Epithelial cell of esophagus (primary cell): ENCODE measurements at places on chromosomes 7 and 10.
A peak's percentile ranks its signal among the peaks of the same experiment; 100 is the strongest.

- no peak for DNase-seq
Observed at GRCh38 chr7:43768201-43768886, 9.9 kb downstream of the BLVRA start.

GRCh38 chr7:47535035-47535703 lies 46.7 kb downstream of the TNS3 start:
- DNase-seq = no peak

GRCh38 chr10:43203448-43204041 lies 63.3 kb downstream of the RASGEF1A start:
- peak; percentile 51 for DNase-seq

GRCh38 chr7:145692237-145692950 lies 424.2 kb upstream of the CNTNAP2 start:
- peak; percentile 20 for DNase-seq

GRCh38 chr10:34655286-34656170 lies 159.6 kb downstream of the PARD3 start:
- DNase-seq = peak; percentile 79

- DNase-seq = no peak
Observed at GRCh38 chr7:2970861-2971260, 72.8 kb downstream of the CARD11 start.

DNA sequence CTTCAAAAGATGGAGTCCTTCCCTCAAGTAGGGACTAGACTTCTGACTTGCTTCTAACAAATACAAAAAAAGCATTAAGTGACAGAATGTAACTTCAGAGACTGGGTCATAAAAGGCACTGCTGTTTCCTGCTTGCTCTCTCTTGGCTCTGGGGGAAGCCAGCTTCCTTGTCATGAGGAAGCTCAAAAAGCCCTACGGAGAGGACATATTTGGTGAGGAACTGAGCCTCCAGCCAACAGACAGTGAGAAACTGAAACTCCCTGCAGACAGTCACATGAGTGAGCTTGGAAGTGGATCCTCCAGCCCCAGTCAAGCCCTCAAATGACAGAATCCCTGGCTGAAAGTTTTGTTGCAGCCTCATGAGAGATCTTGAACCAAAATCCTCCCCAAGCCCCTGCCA lies 26.3 kb upstream of the SLC35G1 start:
- no peak for DNase-seq

DNA sequence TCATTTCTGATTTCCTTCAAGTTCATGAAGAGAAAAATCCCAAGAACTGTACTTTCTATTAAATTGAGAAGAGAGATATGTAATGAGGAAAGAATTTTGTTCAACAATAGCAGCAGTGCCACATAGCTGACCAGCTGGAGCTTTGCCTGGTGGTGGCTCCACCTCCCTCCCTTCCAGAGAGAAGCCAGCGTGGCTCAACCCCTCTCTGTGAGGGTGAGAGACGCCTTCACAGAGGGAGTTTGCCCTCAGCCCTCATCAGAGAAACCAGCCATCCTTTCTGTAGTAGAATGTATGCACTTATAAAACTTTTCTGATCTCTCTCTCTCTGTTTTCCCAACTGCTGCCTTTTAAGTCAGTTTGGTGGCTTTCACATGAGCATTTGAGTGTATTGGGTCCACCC lies 20.5 kb upstream of the COL1A2 start:
- DNase-seq = peak; percentile 16

GRCh38 chr7:101586906-101587677 lies 42.0 kb downstream of the MYL10 start:
- DNase-seq = no peak

GRCh38 chr7:25881317-25882037 lies 270.5 kb upstream of the NFE2L3 start:
- no peak for DNase-seq

- DNase-seq = no peak
Observed at GRCh38 chr7:158366346-158366745, 221.3 kb downstream of the PTPRN2 start.

DNA sequence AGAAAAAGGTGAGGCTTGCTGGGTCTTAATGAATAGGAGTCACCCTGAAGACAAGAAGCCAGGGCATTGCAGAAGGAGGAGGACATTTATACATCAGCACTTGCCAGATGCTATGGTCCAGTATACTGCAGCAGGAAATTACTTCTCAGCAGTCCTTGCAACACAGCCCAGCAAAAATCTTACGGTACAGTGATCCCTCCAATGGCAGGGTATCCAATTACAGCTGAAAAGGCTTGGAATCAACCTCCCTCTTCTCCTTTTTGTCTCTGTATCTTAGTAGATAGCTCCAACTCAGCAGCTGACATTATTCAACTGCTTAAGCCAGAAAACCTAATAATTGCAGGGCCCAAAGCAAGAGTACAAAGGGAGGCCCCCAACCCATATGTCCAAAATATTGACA lies 128.3 kb upstream of the COBL start:
- DNase-seq = no peak

DNA sequence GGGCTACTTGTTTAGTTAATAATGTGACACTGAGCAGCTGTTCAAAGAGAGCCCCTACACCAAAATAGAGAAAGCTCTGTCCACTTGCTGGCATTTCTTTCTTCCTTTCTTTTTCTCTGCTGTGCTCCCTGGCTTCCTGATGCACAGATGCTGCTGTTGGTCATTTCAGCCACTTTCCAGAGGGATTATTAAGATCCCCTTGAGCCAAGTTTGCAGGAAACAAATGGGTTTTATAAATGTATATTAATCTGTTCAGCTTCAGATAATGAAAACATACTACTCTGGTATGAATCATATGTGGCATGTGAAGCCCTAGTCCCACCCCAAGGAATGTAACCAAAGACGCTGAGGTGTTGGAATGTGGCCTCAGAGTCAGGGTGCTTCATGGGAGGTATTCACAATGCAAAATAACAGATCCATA lies 638.2 kb upstream of the FZD8 start:
- peak; percentile 17 for DNase-seq

DNA sequence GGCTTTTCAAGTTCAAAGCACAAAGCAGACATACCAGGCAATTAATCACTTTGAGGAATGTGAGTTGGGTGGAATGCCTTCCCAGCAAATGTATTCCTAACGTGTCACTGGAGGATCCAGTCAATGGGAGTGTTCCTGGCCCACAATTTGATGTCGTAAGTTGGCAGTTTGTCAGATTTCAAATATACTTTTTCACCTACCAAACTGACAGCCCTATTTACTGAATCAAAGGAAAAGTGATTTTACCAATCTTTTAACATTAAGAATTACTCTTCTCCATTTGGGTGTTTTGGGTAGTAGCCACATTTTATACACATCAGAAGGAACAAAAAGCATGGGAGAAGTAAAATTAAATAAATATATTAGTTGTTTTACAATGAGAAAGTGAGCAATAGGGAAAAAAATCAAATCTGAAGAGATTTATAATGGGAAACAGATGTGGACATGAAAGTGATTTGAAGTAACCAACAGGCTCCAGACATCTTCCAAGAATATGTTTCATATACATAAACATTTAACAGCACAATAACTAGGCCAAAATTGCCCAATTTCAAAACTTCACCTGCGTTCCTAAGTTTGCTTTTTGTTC lies 222.9 kb downstream of the MTERF1 start:
- peak; percentile 84 for DNase-seq

DNA sequence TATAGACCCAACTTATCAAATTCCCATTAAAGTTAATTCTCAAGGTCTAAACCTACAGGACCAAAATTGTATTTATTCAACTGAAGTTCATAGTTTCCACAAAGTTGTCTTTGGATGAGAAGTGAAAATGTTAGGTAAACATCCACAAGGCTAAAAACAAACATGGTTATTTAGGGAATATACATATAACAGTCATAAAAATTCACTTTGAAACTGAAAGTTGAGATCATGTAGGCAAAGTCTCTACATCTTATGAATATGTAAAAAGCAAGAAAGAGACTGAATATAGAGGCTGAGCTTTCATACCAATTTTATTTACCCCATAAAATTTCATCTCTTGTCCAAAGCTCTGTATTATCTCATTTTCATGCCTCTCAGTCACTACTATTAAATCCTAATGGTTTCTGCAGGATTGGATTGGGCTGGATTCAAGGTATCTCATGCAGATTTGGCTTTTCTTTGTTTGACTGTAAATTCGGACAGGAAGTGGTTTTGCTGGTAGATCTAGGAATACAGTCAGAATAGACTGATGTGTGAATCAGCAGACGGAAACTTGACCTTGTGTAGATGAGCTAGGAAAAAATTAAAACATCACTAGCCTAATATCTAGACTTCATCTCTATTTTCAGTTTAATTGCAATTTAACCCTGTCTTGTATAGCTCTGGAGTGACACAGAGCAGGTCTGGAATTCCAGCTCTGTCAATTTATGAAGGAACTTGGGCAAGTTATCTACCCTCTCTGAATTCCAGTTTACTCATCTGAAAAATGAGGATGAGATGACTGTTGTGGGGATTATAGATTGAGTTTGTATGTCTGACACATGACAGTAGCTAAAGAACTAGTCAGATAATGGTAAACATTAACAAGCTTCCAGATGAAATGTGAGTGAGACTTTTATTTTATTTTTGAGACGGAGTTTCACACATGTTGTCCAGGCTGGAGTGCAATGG lies 27.3 kb upstream of the SKAP2 start:
- peak; percentile 38 for DNase-seq

GRCh38 chr10:13784067-13784466 lies 197.3 kb downstream of the PRPF18 start:
- DNase-seq = peak; percentile 41

DNA sequence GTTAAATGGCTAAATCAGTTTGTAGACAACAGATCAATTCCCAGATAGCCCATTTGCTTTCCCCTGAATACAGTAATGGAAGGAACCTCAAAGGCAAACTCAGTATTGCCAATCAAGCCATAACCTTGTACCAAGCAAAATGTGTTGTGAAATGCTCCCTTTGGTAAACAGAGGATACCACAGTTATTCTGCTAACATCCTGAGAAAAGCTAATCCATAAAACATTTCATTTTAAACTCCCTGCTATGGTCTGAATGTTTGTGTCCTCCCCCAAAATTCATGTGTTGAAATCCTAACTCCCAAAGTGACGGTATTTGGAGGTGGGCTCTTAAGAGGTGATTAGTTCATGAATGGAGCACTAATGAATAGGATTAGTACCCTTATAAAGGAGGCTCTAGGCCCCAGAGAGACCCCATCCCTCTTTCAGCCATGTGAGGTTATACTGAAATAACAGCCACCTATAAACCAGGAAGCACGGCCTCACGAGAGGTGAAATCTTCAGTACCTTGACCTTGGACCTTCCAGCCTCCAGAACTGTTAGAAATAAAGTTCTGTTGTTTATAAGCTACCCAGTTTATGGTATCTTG lies 89.3 kb upstream of the RNF148 start:
- DNase-seq = no peak

- no peak for DNase-seq
Observed at GRCh38 chr10:6958711-6959110, 378.6 kb upstream of the PRKCQ start.

DNA sequence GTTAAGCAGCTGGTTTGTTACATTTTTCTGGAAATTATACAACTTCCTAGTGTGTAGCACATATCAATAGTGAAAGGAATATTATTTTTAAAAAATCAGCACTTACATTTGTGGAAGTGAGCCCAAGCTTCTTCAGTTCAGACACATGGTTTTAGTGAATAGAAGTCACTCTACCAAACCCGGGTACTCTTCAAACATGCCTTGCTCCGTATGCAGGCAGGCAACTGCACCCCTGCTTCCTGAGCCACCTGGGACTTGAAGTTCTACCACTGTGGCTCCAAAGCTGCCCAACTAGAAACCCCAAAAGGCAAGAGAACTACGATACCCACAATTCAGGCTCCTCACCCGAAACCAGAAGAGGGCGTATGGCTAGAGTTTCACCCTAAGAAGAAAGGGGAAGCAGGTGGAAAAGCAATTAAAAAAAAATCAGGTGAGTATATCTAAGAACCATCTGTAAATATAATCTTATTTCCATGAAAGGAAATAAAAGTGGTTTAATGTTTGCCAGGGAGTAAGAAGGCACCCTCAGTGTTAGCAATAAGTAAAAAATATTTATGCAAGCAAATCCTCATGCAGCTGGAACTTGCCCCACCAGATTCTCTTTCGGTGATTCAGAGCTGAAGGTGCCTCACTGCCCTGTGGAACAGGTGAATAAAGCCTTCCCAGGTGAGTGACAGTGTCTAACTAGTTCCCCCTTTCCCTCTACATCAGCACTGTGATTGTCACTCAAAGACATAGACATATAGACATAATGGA lies at the start of gene MACC1:
Gene MACC1 (minus strand): TSS at position 192 of the 756 bp plus-strand sequence. CDS start 55,522 bp downstream, outside the sequence.
- peak; percentile 97 for DNase-seq

DNA sequence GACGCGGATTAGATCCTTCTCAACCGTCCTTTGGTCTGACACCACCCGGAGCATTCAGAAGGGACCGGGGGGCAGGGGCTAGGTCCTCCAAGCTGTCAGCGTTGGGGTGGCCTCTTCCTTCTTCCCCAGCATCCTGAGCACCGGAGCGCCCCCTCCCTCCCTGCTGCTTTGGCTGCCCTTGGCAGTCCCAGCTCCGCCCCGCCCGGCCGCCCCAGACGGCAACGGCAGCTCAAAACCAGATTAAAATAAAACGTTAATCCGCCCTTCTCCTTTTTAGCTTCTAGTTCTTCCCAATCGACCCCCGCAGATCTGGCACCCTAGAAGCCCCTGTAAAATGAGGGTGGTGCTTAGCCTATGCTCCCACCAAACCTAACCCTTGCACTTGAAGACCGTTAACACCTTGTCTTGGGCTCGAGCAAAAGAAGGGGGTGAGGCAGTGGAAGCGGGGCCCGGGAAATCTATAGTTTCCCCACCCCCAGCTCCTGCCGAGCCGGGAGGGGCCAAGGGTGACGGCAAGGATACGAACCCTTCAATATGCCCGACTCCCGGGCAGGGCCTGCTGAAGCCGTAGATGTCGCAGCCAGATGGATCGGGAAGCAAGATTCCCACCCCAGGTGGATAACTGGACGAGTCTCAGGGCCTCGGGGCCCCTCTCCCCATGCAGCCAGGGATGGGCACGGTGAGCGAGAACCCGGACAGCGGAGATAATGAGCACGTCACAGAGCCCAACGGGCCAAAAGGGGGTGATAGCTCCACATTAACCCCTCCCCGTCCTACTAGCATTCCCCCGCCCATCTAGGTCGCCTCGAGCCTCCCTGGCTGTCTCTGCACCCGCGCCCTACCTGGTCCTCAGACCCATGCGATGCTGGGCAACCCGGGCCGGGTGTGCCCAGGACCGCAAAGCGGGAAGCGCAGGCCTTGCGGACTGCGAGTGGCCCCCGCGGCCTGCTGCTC lies 169.7 kb downstream of the NRF1 start:
- peak; percentile 23 for DNase-seq

DNA sequence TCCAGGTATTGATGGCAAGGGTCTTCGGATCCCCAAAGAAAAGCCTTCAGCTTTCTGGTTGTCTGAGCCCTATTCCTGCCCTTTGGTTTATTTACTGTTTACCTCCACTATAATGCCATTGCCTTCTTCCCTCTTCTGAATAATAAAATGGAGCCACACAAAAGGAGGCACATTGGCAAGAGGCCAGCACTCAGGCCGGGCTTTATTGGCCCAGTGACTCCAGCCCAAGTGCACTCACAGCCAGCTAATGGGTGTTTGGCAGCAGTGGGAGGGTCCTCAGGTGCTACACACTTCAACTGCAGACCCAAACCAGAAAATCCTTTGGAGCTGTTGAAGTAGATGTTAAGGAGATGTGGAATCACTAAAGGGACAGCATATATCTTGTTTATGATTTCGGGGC lies 336.0 kb downstream of the PLXNA4 start:
- DNase-seq = no peak

GRCh38 chr7:132131196-132131595 lies 445.1 kb downstream of the PLXNA4 start:
- DNase-seq = no peak
